Sciatic nerve (tissue), 2 donors: ENCODE measurements at places on chromosomes 11 and 22. TPM values are rescaled to one million over a fixed set of nuclear protein-coding genes. Genes with fewer than 3 reads are reported as not detected.

DNA sequence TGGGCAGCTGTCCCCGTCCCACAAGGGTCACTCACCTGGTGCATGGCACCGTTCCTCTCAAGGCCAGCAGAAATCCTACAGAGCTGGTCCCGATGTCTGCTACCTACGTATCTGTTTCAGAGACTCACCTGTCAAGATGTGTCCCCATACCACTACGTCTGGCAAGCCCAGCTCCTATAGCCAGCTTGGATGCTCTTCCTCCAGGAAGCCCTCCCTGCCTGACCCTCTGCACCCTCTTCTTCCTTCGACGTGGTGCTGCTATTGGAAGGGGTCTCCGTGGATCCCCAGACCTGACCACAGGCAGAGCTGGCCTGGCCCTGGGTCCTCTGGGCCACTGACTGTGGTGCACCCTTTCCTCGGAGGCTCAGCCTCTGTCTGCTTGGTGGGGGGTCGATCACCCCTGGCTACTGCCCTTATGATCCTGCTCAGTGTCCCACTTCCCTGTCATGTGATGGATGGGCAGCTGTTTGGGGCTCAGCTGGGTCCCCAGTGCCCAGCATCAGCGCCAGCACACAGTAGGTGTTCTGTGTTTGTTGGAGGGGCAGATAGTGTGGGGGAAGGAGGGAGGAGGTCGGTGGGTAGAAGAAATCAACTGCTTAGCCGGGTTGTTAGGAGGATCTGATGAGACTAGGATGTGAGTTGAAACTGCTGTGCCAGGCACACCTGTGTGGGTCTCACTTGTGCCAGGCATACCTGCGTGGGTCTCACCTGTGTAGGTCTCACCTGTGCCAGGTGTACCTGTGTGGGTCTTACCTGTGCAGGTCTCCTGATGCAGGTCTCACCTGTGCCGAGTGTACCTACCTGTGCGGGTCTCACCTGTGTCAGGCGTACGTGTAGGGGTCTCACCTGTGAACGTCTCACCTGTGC is 21.7 kb upstream of the ARHGAP8 start:
- no peak for DNase-seq

DNA sequence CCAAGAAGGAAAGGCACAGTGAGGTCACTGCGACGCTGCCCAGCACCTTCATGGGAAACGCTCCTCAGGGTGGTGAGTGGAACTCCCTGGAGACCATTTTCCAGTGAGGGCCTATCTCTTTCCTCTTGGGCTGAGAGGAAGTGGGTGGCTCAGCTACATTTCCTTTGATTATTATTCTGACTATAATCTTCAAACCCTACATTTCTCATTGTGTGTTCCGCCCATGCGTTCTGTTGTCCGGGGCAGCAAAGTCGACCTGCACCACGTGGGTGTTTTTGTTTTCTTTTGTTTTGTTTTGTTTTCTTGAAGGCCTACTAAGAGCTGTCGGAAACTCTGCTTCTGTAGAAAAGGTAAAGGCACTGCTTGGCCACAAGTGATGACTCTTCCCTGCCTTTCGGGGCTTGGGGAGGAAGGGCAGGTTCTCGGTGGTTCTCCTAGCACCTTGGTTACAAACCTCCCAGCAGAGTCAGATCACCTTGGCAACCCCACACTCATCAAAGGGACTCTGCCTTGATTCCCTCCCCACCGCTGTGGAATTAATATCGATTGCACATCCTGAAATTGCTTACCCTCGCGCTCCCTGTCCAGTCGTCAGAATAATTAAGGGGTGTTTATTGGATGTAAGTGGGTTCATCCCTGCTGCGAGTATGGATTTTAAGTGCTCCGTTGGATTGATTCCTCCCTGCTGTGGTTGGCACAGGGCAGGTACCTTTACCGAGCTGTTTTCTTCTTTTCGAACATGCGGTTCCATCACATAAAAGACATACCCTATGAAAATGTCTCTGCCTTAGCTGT is 7.3 kb downstream of the PARVB start:
- no peak for DNase-seq

- no peak for DNase-seq
These were observed 76.5 kb downstream of the C11orf91 start for GRCh38 chr11:33624083-33624482.

GRCh38 chr11:122804161-122804560 is 34.1 kb upstream of the CRTAM start:
- no peak for DNase-seq

GRCh38 chr11:75496305-75496752 is 29.4 kb downstream of the GDPD5 start:
- no peak for DNase-seq

GRCh38 chr22:47839595-47840227 is 1077.3 kb downstream of the TBC1D22A start:
- DNase-seq = no peak

DNA sequence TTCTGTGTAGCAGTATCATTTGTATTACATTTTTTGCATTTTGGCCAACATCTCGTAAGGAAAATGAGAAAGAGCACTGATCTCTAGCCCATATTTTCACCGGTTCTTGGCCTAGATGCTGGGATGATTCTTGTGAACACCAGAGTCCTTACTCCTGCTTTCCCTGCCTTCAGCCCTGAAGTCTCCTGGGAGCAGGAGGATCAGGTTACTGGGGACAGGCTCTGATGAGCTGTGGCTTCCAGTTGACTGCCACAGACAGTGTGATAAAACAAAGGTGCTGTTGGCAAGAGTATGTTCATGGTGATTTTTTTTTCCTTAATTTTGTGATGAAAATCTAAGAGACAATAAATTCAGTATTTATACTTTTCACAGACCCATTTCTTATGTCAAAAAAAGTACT is 34.2 kb upstream of the ADSL start:
- no peak for DNase-seq

DNA sequence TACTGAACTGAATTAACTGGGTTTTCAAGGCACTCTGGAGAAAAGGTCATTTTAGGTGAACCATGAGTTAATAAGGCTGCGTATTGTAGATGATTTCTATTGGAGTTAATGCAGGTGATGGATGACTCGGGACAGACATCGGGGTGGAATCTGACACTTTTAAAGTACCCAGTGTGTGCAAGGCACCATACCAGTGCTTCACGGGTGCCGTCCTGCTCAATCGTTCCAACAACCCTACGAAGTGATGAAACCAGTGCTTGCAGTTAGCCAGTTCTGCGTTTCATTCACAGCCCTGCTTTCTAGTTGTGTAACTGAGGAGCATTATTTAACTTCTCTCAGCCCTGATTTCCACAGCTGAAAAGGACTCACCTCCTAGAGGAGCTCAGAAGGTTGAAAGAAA is 216.5 kb downstream of the BARX2 start:
- DNase-seq = no peak

DNA sequence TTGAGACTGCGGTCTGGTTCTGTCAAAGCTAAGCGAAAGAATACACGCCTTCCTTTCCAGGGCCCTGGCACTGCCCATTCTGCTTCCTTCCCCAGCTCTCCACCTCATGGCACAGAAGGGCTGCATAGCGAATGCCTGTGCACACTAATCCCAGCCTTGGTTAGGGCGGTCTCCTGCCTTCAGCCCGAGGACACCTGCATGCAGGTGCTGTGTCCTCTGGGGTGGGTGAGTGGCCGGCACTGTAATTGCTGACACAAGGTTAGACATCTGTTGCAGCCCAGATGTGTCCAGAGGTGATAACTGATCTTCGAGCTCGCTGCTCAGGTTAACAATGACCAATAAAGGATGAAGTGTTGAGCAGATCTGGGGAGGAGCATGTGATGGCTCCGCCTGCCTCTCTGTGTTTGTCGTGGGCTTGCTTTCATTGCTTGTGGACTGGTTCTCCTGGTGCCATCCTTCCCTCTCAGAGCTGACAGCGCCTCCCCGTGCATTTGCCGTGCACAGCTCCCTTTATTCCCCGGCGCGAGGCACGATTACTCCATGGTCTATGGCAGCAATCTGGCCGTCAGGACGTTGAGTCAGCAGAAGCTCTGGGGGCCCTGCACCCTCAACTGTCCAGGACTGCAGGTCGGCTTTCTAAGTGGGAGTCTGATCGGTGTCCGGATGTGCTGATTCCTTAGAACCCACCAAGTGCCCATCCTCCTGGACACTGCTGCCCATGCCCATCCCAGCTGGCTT is 1088.2 kb downstream of the BRD1 start:
- peak; percentile 47 for DNase-seq

- DNase-seq = no peak
These were observed 728 bp downstream of the CTTN start for GRCh38 chr11:70398834-70399680.

- DNase-seq = no peak
These were observed 56.5 kb downstream of the PDHX start for GRCh38 chr11:34972892-34973291.

- no peak for DNase-seq
These were observed 189.5 kb downstream of the DDX10 start for GRCh38 chr11:108854346-108854745.

DNA sequence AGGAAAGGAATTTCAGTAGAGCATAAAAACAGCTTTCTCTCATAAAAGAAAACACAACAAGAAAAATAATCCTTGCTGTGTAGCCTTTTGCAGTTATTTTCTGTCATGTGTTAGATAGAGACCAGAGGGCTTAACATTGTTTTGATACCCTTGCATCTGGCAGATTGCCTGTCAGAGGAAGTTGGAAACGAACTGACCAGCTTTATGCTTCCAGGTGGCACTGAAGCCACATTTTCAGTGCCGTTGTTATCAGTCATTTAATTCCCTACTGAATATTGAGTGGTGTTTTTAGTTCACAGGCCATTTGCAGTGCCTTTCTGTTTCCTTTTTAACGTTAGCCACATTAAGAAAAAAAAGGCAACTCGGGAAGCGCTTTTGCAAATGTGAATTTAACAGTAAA is 21.5 kb upstream of the RAG2 start:
- DNase-seq = no peak

- DNase-seq = no peak
These were observed 4.2 kb downstream of the SLC25A1 start for GRCh38 chr22:19174106-19175025.

- no peak for DNase-seq
These were observed 47.0 kb upstream of the ALKBH3 start for GRCh38 chr11:43833657-43834073.

DNA sequence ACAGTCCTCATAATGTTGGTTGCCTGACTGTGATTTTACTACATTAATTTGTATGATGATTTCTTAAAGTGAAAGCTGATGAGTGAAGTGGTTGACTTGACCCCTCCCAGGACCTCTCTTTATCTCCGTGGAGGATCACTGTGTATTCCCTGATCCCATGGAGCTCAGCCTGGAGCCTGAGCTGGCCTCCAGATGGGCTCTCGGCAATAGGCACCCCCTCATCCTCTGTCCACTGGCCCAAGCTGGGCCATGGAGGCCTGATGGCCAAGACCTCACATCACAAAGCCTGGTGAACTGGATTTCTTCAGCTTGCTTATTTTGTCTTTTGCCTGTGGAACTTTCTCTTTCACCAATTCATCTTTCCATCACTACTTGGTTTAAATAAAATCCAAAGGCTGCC is 75.2 kb downstream of the WNT11 start:
- no peak for DNase-seq

GRCh38 chr22:22748297-22748743 is 103.9 kb downstream of the GGTLC2 start:
- no peak for DNase-seq

- no peak for DNase-seq
These were observed 1497.7 kb downstream of the TBC1D22A start for GRCh38 chr22:48259991-48260670.

- DNase-seq = no peak
These were observed 789.9 kb downstream of the BRD1 start for GRCh38 chr22:49037701-49038245.

GRCh38 chr11:118870396-118871343 is 13.0 kb upstream of the CXCR5 start:
- no peak for DNase-seq

GRCh38 chr11:30285416-30286121 is 37.3 kb upstream of the ARL14EP start:
- no peak for DNase-seq

GRCh38 chr22:37089434-37089833 is 20.1 kb downstream of the TMPRSS6 start:
- no peak for DNase-seq

DNA sequence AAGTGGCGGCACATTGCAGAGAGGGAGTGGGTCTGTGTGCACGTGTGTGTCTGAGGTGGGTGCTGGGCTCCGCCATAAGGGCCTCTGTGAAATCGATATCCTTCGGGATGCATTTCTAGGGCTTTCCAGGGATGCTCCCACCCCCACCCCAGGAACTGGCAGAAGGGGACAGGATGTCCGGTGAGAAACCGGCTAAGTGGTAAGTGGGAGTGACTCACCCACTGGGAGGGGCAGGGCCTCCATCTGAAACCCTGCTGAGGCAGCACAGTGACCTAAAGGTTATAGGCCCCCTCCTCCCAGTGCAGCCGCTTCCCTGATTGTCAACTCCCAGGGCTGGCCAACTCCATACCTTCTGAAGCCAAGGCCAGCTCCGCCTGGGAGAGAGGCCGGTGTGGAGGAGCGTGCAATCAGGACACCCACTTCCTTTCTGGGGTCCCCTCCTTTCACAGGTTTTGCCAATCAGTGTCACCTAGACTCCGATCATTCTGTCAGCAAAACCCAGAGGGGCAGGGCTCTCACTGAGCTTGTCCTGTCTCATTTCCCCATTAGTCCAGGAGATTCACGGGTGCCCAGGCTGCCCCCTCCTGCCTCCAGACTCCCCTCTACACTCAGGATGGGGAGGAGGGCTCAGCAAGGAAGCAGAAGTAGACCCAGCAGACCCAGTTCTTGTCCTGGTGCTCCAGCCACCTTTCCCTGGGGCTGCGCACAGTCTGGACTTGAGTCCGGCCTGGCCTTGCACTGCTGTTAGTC is 44.5 kb downstream of the NECTIN1 start:
- DNase-seq = no peak

GRCh38 chr11:64364435-64364834 is 5.5 kb downstream of the RPS6KA4 start:
- DNase-seq = no peak

GRCh38 chr11:75814677-75815344 is at the start of gene UVRAG:
UVRAG (plus strand) TSS chr11:75815210; CDS start chr11:75815408, 198 bp downstream.
- DNase-seq = peak; percentile 99

DNA sequence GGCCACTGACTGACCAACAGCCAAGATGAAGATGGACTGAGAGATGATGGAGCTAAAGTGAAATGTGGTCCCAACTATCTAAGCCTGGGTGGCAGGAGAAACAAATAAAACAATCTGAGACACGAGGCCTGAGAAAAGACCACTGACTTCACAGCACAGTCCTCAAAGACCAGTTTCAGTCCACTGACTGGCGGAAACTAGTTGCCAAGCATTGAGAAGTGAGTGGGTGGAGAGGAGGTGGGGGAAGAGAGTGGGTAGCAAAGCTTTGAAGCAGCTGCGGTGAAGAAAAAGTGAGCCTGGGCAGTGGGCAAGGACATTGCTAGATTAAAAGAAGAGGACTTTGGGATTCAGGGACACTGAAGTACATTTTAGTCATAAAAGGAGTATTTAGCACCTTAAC is 1.9 kb downstream of the MS4A1 start:
- no peak for DNase-seq

The B3GAT1 gene
- total RNA-seq = 23.3 TPM

The VPREB3 gene
- total RNA-seq = not detected

The MAJIN gene
- not detected for total RNA-seq

The IL10RA gene
- 29.5 TPM for total RNA-seq

The PANX2 gene
- 0.76 TPM for total RNA-seq

The DESI1 gene
- 28.8 TPM for total RNA-seq

The ESAM gene
- 61.0 TPM for total RNA-seq

The INPPL1 gene
- 142 TPM for total RNA-seq

The ANO1 gene
- total RNA-seq = 3.4 TPM
